ENCODE measurements at places on chromosomes 12 and 14.
A peak's percentile ranks its signal among the peaks of the same experiment; 100 is the strongest.

- no peak overlapping the region for H3K27ac ChIP-seq
- H3K27me3 ChIP-seq = no peaks in the 10 kb centered on the region
- DNase-seq = no peak
- no peaks in the 10 kb centered on the region for H3K36me3 ChIP-seq
- H3K4me3 ChIP-seq = no peak overlapping the region
These were observed 11.8 kb downstream of the USP30 start for GRCh38 chr12:109064143-109064542.

DNA sequence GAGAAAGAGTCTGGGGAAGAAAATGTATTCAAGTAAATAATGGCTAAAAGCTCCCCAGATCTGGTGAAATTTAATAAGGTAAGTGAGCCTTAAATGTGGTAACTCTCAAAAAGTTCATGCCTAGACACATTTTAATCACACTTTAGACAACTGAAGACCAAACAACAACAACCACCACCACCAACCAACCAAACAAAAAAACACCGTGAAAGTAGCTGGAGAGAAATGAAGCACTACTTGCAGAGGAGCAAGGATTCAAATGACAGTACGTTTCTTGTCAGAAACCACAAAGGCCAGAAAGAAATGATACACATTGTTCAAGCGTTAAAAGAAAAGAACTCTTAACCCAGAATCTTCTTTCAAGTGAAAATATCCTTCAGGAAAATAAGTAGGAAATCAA is 208.3 kb downstream of the MYRFL start:
- no peak overlapping the region for H3K27ac ChIP-seq
- no peak overlapping the region for H3K4me3 ChIP-seq
- H3K27me3 ChIP-seq = peaks cover 2% of the 10 kb centered on the region
- peaks cover 1% of the 10 kb centered on the region for H3K36me3 ChIP-seq

DNA sequence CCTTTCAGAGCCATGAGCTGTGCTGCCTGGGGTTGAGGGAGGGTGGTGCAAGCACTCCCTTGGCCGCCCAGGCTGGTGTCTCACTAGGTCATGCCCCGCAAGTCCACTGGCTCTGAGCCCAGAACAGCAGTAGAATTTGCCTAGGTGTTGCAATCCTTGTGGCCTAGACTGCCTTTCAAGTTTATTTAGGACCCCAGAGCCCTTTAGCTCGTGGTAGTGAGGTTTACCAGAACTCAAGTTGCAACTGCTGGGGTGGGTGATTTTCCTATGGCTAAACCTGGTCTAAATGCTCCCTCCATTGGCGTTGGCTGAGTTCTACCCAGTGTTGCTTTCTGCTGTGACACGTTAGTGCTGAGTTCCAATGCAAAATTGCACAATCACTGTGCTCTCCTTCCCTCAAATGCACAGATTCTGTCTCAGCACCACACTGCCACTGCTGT is 287.2 kb downstream of the BCAT1 start:
- H3K4me1 ChIP-seq = no peaks in the 10 kb centered on the region
- no peak overlapping the region for H3K27ac ChIP-seq
- DNase-seq = no peak
- no peaks in the 10 kb centered on the region for H3K27me3 ChIP-seq

DNA sequence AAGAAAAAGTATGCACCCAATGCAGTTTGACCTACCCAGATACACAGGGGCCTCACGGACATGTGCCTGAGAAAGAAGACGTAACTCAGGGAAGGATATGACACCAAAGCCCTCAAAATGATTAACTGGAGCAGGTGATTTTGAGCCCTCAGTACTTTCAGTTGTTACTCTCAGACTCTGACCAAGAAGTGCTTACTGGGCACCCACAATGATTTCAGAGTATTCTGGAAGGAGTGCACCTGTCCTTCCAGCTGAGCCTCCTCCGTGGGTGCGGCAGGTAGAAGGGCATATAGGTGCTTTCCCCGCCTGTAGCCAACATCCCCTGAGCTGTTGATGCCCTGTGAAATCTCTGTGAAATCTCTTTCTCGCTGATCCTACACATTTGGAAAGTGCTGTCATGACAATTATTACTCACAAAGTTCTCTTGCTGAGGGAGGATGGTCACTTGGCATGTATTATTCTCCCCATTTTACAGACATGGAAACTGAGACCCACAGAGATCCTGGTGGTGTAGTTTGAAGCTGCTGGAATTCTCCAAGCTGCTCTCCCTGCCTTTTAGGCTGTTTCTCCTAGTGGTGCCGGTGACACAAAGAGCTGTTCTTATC is 154.3 kb upstream of the CCND2 start:
- DNase-seq = no peak
- H3K27me3 ChIP-seq = no peaks in the 10 kb centered on the region
- no peak overlapping the region for H3K4me3 ChIP-seq
- no peak overlapping the region for H3K27ac ChIP-seq
- no peaks in the 10 kb centered on the region for H3K36me3 ChIP-seq

- H3K4me1 ChIP-seq = peaks cover 73% of the 10 kb centered on the region
- H3K27ac ChIP-seq = no peak overlapping the region
- H3K4me3 ChIP-seq = peak overlapping the region; percentile 56
- peak; percentile 93 for DNase-seq
- no peaks in the 10 kb centered on the region for H3K36me3 ChIP-seq
These were observed 6.2 kb downstream of the TBX5 start for GRCh38 chr12:114399664-114400211.

DNA sequence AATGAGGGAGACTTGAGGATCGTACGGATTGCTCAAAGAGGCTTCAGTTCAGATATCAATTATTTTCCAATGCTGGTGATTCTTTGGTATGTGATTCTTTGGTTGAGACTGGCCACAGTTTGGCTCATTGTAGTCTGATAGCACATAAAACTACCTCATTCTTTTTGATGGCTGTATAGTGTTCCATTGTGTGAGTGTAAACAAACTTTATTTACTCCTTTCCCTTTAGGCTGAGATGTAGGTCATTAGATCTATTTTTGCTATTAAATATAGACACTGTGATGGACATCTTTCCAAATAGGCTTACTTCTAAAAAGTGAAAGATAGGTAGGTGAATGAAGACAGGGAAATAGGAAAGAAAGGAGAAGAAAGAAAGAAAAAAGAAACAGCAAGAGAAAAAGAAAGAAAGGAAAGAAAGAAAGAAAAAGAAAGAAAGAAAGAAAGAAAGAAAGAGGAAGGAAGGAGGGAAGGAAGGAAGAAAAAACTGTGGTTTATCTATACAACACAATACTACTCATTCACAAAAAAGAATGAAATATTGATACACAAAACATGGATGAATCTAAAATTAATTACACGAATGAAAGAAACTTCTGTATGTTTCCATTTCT is 19.8 kb upstream of the MED13L start:
- H3K36me3 ChIP-seq = no peaks in the 10 kb centered on the region
- no peaks in the 10 kb centered on the region for H3K27me3 ChIP-seq
- H3K4me3 ChIP-seq = no peak overlapping the region

DNA sequence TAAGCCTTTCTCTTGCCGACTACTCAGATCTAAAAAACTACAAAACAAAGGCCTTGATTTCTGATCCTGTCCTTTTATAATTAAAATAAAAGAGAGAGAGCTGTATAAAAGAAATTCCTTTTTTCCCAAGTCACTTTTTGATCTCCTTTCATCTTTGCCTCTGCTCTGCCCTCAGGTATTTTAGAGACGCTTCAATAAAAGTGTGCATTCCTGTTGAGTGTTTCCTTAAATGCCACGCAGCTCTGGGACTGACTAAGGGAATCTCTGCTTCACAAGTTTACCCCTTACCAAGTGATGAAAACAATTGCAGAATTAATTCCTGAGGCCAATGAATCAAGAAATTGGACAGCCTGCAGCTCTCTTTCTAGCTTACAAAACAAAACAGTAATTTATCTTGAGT is 1109.8 kb downstream of the TMTC2 start:
- H3K4me1 ChIP-seq = peaks cover 9% of the 10 kb centered on the region
- H3K27me3 ChIP-seq = no peaks in the 10 kb centered on the region
- H3K27ac ChIP-seq = no peak overlapping the region
- H3K4me3 ChIP-seq = no peak overlapping the region
